ENCODE measurements at places on chromosomes 12 and 14. TPM values are rescaled to one million over a fixed set of nuclear protein-coding genes. Genes with fewer than 3 reads are reported as not detected.

GRCh38 chr12:34603382-34604035 is 581.2 kb downstream of the ALG10 start:
- DNase-seq, result no peak

- peak; percentile 37 for DNase-seq
Measured at GRCh38 chr14:28375295-28375694, 391.3 kb upstream of the FOXG1 start.

GRCh38 chr12:58087423-58088127 is 146.2 kb downstream of the ATP23 start:
- DNase-seq, result no peak

GRCh38 chr12:93502802-93503623 is 35.7 kb downstream of the MRPL42 start:
- peak; percentile 67 for DNase-seq

- no peak for DNase-seq
Measured at GRCh38 chr12:104695453-104696148, 238.9 kb downstream of the CHST11 start.

DNA sequence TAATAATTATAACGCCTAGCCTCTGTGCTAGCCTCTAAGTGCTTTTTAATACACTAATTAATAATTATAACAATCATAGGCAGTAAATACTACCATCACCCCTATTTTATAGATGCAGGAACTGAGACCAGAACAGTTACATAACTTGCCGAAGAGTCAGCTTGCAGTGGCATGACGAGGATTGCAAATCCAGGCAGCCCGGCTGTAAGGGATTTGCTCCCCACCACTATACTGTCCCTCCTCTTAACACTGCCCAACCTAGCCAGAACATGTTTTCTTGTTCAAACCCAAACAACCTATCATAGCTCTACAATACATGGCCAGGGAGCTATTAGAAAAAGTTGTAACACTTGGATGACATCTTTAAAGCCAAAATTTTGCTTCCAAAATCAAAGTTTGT is 33.9 kb upstream of the VASH1 start:
- no peak for DNase-seq

The MYH6 gene
- not detected for total RNA-seq

The FIGNL2 gene
- 3.5 TPM for total RNA-seq

The GLI1 gene
- 0.48 TPM for total RNA-seq

Data from Caco-2 (cell line).